Myocyte (in vitro differentiated cells): ENCODE measurements at places on chromosomes 12 and 14.
A peak's percentile ranks its signal among the peaks of the same experiment; 100 is the strongest.

- DNase-seq = peak; percentile 67
Measured at GRCh38 chr12:22459838-22460490, 84.4 kb downstream of the C2CD5 start.

GRCh38 chr12:95978351-95978750, 17.8 kb downstream of the HAL start:
- no peak for DNase-seq

GRCh38 chr14:75147423-75148071, 20.7 kb upstream of the NEK9 start:
- peak; percentile 96 for DNase-seq

DNA sequence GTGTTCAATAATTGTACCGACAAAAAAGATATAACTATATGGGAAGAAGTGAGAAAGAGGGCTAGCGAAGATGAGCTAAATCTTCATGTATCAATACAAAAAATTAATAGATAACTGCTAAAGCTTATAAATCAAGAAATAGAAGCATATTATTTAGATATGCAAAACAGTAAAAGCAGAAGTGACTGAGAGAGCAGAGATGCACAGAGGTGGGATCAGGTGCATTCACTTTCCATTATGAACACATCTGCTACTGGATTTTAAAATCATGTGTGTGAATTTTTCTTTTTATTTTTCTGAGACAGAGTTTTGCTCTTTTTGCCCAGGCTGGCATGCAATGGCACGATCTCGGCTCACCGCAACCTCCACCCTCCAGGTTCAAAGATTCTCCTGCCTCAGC, 33.4 kb downstream of the GUCY2C start:
- no peak for DNase-seq

GRCh38 chr14:58467575-58467974, 40.1 kb downstream of the KIAA0586 start:
- no peak for DNase-seq

DNA sequence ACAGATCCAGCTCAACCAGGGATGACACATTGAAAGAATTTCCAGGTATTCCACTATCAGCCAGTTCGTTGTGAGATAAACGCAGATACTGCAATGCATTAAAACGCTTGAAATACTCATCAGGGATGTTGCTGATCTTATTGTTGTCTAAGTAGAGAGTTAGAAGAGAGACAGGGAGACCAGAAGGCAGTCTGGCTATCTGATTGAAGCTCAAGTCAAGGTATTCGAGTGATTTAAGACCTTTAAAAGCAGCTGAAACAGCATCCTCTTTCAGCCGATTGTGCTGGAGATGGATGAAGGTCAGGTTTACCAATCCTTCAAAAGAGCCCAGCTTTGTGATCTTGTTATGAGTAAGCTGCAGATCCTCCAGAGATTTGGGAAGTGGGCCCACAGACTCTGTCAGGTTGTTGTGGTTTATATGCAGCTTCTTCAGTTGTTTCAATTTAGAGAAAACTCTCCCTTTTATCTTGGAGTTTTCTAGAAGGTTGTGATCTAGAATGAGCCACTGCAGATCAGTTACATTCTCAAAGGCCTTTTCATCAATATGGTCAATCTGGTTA, 3.0 kb downstream of the LUM start:
- no peak for DNase-seq

- DNase-seq = no peak
Measured at GRCh38 chr14:47148686-47149085, 497.1 kb upstream of the RPL10L start.

GRCh38 chr12:92332552-92332951, 186.9 kb upstream of the BTG1 start:
- no peak for DNase-seq
